ENCODE measurements at places on chromosomes 7 and 10.

DNA sequence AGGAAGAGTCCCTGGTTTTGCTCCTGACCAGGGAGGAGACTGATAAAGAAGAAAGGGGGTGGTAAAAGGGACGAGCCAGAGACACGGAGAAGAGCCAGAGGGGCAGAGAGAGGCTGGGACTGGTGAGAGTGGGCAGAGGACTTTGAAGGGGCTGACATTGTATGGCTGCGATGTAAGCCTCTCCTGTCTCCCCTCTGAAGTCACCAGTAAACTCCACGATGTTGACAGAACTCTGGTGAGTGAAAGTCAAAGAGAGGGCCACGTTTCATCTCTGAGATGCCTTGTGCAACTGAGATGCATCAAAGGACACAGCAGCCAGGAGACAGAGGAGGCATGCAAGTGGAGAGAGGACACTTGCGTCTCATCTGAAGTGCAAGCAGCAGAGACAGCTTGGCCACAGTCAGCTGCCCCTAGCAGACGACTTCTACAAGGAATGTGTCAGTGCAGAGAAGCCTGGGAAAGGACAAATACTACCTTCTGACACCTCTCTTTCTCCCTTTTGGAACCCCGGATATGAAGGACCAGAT lies 54.3 kb downstream of the SMKR1 start:
- no peak for DNase-seq

- DNase-seq: no peak
Observed at GRCh38 chr7:12601302-12601869, 30.9 kb downstream of the SCIN start.

- DNase-seq: no peak
Observed at GRCh38 chr7:46486256-46487206, 565.5 kb upstream of the IGFBP3 start.

DNA sequence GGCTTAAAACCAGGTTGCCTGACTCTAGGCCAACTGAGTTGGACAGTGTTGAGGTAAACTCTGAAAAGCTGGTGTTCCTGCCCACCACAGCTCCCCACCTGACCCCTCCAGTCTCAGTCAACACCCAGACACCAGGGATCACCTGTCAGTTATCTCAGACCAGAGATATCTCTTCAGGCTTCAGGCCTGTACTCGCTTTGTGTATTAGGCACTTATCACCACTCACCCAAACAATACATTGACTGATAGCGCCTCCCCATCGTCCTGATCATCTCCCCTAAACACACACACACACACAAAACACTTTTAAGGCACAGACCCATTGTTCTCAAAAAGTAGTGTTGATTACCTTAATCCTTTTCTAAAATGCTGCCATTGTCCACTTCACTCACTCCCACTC lies 111.5 kb downstream of the PLCE1 start:
- no peak for DNase-seq

- no peak for DNase-seq
Observed at GRCh38 chr10:86439544-86439943, 72.9 kb upstream of the GRID1 start.

DNA sequence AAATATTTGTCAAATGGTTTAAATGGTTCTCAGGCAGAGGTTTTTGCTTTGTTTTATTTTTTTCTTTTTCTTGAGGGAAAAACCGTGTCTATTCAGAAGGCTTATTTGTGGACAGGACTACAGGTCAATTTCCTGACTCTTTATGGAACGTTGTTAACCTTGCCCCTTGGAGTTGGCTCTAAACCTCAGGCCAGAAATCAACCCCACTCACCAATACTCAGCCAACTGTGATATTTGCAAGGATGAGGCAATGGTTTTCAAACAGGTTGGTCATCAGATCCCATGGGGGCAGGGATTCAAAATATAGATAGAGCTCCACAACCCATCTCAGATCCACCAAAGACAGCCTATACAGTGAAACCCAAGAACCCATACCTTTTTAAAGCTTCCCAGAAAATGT lies 10.2 kb downstream of the PDLIM1 start:
- DNase-seq: no peak

DNA sequence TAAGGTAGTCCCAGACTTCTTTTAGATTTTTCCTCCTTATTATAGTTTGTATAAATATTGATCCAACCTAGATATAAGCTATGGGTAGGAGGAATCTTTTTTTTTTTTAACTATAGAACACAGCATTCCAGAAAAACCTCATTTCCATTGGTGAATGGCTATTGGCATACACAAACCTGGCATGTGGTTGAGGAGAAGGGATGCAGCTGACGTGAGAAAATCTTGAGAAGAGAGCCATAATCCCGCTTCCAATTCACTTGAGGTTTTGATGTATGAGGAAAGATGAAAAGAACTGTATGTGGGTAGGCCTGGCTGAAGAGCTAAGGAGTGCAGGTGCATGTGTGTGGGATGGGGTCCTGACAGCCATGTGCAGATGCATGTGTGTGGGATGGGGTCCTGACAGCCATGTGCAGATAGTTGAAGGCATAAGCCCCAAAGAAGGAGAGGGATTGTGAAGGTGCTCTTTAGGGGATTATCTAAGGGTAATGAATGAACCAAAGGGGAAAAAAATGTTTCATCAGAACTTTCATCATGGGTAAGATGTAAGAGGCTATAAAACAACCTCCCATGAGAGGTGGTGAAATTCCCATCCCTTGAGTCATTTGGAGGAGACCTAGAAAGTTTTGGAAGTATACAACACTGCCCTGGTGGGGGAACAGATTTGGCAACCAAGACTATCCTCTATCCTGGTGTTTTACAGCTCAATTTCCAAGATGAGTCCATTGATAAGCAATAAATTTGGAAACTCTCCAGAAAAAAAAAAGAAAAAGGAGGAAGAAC lies 3.8 kb upstream of the PKD2L1 start:
- no peak for DNase-seq

DNA sequence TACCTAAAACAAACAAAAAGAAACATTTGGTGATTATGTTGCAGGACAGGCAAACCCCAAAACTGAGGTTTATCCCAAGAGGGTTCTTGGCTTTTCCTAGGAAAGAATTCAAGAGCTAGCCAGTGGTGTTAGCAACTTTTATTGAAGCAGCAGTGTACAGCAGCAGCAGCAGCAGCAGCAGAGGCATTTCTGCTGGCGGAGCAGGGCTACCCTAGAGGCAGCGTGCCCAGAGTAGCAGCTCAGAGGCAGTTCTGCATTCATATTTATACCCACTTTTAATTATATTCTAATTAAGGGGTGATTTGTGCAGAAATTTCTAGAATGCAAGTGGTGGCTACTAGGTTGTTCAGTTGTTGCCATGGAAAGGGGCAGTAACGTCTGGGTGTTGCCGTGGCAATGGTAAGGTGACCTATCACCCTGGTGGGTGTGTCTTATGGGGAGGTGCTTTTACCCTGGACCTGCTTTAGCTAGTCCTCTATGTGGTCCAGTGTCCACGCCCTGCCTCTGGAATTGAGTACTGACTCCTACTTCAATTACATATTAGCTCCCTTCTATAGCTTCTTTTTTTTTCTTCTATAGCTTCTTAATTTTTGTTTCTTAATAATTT lies 53.9 kb downstream of the VCL start:
- no peak for DNase-seq

DNA sequence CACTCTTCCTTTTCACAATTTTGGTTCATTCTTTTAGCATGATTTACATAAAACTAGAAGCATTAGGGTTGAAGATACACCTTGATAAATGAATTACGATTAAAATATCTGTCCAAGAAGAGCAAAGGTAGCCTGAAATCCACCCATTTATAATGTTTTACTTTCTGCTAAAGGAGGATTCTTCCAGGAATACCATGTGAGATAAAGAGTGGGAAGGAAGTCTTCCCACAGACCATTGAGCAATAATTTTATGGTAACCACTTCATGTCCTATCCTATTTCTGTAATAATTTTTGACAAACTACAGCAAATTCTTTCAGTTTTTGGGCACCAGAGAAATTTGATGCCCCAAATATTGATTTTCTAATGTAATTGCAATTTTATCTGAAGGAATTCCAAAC lies 150.6 kb upstream of the STEAP4 start:
- no peak for DNase-seq

All from stimulated activated CD4-positive, alpha-beta T cell treated with anti-CD3 and anti-CD28 coated beads, TNF-alpha, amount 100 ng/mL, for 48 hours (primary cell).